ENCODE measurements at places on chromosomes 16 and 17. TPM values are rescaled to one million over a fixed set of nuclear protein-coding genes. Genes with fewer than 3 reads are reported as not detected.

DNA sequence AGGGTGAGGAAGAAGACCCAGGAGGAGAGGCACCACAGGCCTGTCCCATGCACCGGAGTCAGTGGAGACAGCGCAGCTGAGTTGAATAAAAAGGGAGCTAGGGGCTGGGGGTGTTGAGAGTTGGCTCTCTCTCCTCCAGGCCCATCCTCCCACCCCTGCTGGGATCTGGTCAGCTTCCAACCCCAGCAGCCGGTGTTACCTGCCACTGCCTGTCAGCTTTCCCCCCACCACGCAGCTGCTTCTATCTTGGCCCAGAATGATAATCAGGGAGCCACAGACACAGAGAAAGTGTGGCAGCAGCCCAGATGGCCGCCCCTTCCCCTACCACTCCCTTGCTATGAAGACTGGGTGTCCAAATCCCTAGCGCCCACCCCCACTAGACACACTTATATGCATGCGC, 120.6 kb upstream of the RPL38 start:
- no peak for DNase-seq

- DNase-seq: no peak
Observed at GRCh38 chr17:21034340-21035235, 8.2 kb downstream of the USP22 start.

DNA sequence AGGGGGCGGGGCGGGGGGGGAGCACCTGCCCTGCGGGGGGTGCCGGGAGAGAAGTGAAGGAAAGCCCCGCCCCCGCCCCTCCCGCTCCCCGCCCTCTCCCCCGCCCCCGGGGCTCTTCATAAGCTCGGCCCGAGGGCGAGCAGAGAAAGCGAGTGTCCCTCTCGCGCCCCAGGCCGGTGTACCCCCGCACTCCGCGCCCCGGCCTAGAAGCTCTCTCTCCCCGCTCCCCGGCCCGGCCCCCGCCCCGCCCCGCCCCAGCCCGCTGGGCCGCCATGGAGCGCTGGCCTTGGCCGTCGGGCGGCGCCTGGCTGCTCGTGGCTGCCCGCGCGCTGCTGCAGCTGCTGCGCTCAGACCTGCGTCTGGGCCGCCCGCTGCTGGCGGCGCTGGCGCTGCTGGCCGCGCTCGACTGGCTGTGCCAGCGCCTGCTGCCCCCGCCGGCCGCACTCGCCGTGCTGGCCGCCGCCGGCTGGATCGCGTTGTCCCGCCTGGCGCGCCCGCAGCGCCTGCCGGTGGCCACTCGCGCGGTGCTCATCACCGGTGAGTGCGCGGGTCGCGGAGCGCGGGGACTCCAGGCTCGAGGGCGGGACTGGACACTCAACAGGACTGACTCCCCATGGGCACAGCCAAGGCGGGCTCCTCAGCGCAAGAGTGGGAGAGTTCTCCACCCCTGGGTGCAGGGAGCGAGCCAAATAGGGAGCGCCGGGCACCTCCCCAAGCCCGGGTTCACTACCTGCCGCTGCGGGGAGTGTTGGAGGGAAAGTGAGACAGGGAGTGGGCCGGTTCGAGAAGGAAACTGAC, at the start of gene HSD11B2:
Gene HSD11B2, plus strand, starts transcription at position 145 of the 798 bp plus-strand sequence. Its CDS starts 128 bp downstream, at position 273.
- no peak for DNase-seq

GRCh38 chr16:63146251-63146650, 1110.0 kb upstream of the CDH8 start:
- no peak for DNase-seq

DNA sequence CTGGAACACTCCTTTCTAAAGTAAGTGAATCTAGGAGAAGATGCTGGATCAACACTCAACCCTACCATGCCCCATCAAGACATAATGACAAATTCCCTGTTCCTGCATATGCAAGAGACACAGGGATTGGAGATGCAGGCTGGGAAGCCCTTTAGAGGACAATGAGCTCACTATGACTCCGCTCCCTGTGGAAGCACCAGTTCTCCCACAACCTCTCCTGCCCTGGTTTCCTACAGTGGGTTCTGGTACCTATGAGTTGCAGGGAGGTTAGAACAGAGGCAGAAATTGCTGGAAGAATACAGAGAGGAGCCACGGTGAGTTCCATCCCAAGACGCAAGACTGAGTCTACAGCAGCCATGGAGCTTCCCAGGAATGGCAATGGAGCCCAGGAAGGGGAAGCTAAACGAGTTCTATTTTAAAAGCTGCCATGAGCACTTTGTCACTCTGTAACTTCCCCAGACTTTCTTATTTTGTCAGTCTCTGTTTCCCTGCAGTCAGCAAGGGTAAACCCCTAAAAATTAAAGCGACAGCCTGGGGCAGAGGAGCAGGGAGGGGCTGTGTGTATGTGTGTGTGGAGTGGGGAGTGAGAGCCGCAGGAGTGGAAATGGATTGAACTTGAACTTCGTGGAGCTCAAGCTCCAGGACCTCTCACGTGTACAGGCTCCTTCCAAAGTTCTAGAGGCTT, 42.3 kb upstream of the PIK3R6 start:
- DNase-seq: no peak

DNA sequence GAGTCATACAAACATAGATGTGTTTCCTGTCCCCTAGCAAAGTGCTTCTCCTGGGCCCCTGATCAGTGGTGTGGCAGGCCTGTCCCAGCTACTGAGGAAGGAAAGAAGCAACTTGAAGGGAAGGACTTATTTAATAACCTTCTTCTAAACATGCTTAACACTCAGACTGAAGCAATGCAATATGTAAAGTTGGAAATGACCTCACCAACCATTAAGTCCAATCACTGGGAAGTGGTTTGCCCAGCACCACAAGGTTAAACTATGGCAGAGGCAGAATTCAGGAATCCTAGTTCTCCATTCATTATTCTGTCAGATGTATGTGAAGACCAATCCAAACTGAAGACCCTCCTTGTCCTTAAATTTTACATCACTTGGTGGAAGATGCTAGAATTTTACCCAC, 39.1 kb downstream of the CENPV start:
- no peak for DNase-seq

- no peak for DNase-seq
Observed at GRCh38 chr16:70738083-70738977, 52.5 kb upstream of the MTSS2 start.

- DNase-seq: no peak
Observed at GRCh38 chr17:356671-357434, 4.2 kb upstream of the RPH3AL start.

DNA sequence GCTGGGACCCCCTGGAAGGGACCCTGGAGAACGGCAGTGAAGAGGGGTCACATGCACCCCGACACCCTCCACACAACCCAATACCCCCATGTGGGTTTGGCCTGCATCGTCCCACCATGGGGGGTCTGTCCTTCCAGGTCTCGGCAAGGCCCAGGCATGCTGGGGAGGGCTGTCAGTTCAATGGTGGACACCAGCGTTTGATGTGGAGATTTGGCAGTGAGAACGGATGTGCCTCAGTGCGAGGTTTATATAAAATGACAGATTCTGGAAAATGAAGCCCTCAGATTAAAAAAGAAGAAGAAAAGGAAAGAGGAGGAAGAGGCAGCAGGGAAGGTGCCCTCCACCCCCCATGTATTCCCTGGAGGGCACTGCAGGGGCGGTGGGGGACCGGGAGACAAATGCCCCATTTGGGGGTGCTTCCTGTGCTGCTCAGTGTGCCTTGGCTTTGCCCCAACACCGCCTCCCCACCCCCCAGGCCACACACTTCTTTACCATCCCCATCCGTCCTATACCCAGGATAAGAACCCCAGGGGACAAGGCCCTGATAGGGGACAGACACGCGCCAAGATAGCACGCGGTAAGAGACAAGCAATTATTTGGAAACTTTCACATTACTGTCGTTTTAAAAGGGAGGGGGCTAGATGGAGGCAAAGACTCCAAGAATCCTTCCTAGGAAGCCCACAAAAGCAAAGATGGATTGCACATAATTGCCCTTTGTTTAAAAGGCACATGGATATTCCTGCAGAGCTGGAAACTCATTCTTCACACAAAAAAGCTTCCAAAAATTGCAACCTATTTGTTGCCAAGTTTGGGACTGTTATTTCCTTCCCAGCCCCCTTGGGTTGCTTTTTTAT, 21.0 kb downstream of the RBFOX3 start:
- no peak for DNase-seq

GRCh38 chr16:11088074-11088730, 143.8 kb downstream of the CLEC16A start:
- no peak for DNase-seq

DNA sequence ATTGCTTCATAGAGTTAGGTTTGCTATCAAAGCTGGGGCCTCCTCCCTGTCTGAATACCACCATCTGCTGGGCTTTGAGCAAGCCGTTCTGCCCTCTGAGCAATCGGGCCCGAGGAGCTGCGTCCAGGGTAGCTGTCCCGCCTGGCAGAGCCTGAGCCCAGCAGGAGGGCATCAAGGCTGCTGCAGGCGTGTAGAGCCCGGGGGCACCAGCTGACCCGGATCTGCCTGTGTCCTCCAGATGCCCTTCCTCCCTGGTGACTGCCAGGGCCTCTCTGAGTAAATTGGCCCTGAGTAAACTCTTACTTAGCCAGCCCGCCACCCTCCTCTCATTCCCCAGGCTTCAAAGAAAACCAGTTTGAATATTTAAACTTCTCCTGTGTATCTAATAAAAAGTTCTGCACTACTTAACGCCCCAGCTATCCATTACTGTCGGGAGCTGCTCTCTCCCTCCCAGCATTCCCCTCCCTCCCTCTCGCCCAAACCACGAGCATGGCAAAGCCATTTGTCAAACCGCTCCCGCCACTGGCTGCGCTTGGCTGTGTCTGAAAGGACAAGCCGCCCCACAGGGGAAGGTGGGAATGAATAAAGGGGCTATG, 16.4 kb downstream of the CDK5RAP3 start:
- DNase-seq: peak; percentile 36

DNA sequence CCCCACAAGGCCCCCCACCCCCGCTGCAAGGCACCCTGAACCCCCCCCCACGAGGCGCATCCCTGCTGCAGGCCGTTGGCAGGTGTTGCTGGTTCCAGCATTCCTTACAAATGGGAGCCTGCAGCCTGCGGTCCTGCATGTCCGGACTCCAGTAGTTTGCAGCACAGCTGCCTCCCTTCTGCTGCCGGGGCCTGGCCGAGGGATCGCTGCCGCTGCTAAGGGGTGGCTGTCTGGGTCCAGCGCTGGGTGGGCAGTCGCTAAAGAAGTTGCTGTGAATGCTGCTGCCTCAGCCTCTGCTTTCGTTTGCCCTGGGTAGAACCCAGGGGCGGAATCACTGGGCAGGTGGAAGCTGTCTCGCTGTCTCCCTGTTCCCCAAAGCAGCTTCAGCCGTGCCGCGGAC, 11.8 kb downstream of the UTS2R start:
- DNase-seq: no peak

- DNase-seq: no peak
Observed at GRCh38 chr17:72461757-72462156, 340.9 kb downstream of the SOX9 start.

GRCh38 chr17:38577244-38577643, 28.5 kb downstream of the SRCIN1 start:
- no peak for DNase-seq

GRCh38 chr16:86576591-86577313, 1.6 kb upstream of the FOXL1 start:
- DNase-seq: no peak

GRCh38 chr16:12020009-12020408, 43.5 kb downstream of the SNX29 start:
- DNase-seq: no peak

GRCh38 chr17:27793168-27793905, 7.0 kb downstream of the NOS2 start:
- peak; percentile 44 for DNase-seq

- DNase-seq: peak; percentile 84
Observed at GRCh38 chr17:74442670-74443515, 11.0 kb downstream of the GPRC5C start.

DNA sequence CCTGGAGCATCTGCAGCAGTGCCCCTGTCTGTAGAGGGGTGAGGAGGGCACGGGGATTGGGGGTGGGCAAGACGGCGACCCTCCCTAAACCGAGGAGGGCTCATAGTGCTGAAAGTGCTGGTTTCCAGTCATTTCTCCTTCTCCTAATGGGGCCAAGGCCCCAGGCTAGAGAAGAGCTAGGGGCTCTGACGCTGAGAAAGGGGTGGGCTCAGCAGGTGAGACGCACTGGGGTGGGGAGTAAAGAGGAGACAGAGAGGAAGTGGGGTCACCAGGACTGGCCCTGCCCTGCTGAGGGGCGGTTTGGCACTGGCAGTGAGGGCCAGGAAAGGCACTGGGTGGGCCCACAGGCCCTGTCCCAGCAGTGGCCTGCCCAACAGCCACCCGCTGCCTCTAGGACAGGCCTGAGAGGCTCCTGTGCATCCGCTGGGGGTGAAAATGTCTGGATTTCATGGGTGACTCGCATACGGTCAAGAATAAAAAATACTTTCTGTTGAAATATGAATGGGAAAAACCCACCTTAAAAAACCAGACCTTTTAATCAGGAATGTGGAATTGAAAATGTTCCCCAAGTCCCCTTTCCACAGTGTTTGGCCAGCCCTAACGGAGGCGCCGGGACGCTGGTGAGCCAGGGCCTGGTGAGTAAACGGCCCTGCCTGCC, 122.4 kb upstream of the SMURF2 start:
- no peak for DNase-seq

DNA sequence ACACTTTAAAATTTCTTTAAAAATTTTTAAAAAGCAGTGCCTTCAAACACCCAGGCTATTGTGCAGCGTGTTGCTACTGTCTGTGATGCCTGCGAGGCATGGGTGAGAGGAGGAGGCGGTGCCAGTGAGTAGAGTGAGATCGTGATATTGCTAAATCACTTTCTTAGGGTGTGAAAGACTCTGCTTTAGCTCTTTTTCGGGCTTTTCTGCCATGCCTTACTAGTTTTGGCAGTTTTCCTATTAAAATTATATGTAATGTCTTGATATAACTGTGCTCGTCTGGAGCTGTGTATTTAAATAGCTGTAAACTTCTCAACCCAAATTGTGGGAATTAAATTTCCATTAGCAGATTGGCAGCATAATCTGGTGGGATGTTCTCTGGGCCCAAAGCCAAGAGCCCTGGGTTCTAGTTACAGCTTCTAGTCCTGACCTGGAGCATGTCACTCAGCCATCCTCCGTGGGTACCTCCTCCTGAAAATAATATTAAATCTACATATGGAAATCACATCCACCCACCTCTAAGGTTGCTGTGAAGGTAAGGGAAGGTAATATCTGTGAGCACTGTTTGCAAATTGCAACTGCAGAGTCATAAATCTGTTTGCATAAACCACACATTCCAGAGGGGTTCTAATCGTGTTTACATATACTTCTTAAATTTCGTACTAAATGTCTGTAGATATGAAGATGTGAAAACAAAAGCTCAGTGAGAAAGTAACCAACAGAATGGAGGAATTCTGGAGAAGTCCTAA, 264.3 kb upstream of the CACNG5 start:
- peak; percentile 36 for DNase-seq

- DNase-seq: no peak
Observed at GRCh38 chr16:79074951-79075350, 525.6 kb downstream of the MAF start.

Gene TM4SF5
- polyA plus RNA-seq: not detected

Gene DOC2A
- 1.4 TPM for polyA plus RNA-seq

Gene CCL22
- 0.39 TPM for polyA plus RNA-seq

Gene SOX15
- polyA plus RNA-seq: 1.4 TPM

Gene MPV17L
- 4.9 TPM for polyA plus RNA-seq

Gene USP43
- 3.5 TPM for polyA plus RNA-seq

Gene KRT36
- not detected for polyA plus RNA-seq

Gene ERBB2
- 91.5 TPM for polyA plus RNA-seq

Gene LDAF1
- polyA plus RNA-seq: 34.9 TPM

Gene KCNAB3
- polyA plus RNA-seq: 8.7 TPM

Gene SLC6A2
- 0.13 TPM for polyA plus RNA-seq

Gene KRTAP2-1
- polyA plus RNA-seq: not detected

Gene PIK3R6
- polyA plus RNA-seq: 2.1 TPM

Gene SP6
- 4.0 TPM for polyA plus RNA-seq

Gene CHMP6
- polyA plus RNA-seq: 27.6 TPM

Gene BEAN1
- polyA plus RNA-seq: 10.6 TPM

Gene PLA2G10
- polyA plus RNA-seq: not detected

Gene CAMTA2
- 25.4 TPM for polyA plus RNA-seq

Gene EZH1
- polyA plus RNA-seq: 27.1 TPM

Gene ZNF747
- 8.8 TPM for polyA plus RNA-seq

Gene CA5A
- polyA plus RNA-seq: 0.18 TPM

Data from right lung (tissue), 10 donors.